ENCODE measurements at places on chromosomes 6 and 20.

DNA sequence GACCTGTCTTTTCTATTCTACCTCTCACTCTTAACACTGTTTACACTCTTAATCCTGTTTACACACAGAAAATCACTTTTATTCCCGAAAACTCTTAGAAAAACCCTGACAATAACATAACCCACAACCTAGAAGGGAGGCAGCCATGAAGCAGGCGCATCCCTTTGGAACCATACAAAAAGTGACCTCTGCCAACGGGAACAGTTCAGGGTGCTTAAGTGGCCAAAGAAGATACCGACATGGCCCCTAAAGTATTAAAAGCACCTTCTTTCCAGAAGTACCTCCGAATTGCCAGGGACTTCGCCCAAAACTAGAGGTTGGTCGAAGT, 490 bp downstream of the MMUT start:
- DNase-seq = peak; percentile 17

DNA sequence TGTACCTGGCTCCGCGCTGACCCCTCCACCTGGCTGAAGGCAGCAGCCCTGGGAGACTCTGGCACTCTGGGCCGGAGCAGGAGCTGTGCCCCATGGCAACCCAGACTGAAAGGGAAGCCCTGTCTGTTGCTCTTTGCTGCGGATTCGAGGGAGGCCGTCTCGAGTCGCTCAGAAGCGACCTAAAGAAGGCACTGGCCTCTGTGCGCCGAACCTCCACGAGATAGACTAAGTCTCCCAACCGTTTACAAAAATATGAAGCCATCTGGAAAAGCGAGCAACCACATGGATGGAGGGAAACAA, 10.5 kb upstream of the TBX18 start:
- DNase-seq = no peak

DNA sequence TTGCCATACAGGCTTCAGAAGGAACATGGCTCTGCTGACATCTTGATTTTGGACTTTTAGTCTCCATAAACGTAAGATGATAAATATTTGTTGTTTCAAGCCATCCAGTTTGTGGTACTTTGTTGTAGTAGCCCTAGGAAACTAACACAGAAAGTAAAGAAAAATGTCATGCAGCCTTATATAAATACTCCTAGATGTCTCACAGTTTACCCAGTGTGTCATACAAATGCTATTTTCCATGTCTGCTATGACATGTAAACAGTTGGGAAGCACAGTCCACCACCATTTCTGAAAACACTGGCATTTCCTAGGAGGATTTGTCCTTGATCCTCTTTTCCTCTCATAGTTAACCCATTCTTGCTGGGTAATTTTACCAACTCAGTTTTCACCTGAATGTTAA, 30.6 kb upstream of the ME1 start:
- no peak for DNase-seq

DNA sequence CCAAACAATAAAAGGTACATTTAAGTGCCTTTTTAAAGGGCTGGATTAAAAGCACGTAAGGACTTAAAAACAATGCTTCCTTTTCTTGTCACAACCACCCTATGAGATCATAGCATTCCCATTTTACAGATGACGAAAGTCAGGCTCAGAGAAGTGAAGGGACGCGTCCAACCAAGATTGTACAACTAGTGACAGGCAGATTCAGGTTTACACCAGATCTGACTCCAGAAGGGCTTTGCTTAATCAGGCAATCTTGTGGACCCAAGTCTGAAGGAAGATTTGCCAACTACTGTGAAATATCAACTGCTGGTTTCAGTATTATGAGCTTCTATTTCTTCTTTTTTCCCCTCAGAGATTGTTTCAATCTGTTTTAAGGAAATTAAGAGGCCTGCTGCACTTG, 877 bp downstream of the ENPP4 start:
- no peak for DNase-seq

- no peak for DNase-seq
These were observed 110.2 kb upstream of the FOXQ1 start for GRCh38 chr6:1201547-1202200.

DNA sequence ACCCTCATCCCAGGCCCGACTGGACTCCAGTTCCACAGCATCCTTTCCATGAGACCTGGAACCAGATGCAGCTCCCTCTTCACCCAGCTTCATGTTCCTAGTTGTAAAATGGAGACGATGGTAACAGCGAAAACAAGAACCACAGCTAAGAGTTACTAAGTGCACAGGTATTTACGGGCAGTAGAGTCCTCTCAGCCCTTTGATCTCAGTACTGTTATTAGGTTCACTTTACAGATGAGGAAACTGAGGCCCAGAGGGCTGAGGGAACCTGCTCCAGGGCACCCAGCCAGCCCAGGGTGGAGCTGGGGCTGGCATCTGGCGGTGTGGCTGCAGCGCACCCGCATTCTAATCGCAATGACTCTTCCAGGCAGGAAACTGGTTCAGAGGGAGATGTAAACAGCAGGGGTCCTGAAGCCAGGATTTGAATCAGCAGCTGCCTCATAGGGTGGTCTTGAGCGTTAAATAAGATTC, 858 bp downstream of the BCAS1 start:
- no peak for DNase-seq

GRCh38 chr6:124008000-124008987, 204.6 kb downstream of the NKAIN2 start:
- no peak for DNase-seq

DNA sequence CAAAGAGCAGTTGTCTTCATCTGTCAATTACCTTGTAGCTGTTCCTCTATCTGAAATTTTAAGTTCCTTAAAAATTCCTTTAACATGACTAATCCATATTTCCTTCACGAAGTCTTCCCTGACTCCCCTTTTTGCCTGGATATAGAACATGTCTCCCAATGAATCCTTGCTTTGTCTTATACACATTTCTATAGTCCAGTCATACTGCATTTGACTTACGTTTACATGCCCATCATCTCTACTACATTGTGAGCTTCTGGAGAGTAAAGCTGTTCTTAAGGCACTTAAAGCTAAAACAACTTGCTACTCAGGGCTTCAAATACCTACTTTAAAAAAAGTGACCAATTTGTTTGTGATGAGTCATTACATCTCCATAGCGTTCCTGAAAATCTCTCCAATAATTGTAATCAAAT, 4.9 kb downstream of the REV3L start:
- DNase-seq = no peak

- DNase-seq = no peak
These were observed 60.0 kb downstream of the FYN start for GRCh38 chr6:111813237-111813636.

DNA sequence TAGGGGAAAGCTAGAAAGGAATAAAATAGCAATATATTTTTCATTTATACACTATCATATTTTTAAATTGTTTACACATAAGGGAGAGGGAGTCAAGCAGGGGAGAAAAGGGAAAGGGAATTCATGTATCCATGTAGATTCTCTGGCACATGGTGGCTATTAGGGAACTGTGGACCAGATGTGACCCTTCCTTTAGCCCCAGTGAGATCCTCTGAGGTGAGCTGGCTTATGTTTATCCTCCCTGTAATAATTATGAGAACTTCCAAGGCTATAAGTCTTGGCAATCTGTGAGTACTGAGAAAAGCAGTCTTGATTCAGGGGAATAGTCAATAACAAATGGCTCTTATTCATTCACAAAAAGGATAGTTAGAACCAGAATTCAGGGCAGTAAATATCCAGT, 42.6 kb downstream of the TSBP1 start:
- DNase-seq = no peak

GRCh38 chr6:71181565-71181964, 107.0 kb upstream of the OGFRL1 start:
- no peak for DNase-seq

GRCh38 chr6:33391922-33392594, 435 bp downstream of the KIFC1 start:
- no peak for DNase-seq

DNA sequence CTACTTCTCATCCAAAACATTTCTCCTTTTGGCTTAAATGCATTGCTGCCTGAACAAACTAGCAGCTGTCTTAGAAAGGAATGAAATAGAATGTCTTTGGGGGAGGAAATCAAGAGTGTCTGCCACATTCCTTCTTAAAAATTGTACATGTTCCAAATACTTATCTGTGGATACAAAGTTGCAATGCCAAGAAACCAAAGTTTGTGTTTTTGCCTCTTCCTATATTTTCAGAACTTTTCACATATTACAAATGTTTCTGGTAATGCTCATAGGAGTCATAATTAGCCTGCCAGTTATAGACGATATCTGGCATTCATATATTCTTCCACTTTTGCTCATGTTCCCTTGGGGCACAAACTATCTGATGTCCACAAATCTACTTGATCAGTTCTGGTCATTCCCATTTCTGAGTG, 165.5 kb upstream of the BMP5 start:
- no peak for DNase-seq

DNA sequence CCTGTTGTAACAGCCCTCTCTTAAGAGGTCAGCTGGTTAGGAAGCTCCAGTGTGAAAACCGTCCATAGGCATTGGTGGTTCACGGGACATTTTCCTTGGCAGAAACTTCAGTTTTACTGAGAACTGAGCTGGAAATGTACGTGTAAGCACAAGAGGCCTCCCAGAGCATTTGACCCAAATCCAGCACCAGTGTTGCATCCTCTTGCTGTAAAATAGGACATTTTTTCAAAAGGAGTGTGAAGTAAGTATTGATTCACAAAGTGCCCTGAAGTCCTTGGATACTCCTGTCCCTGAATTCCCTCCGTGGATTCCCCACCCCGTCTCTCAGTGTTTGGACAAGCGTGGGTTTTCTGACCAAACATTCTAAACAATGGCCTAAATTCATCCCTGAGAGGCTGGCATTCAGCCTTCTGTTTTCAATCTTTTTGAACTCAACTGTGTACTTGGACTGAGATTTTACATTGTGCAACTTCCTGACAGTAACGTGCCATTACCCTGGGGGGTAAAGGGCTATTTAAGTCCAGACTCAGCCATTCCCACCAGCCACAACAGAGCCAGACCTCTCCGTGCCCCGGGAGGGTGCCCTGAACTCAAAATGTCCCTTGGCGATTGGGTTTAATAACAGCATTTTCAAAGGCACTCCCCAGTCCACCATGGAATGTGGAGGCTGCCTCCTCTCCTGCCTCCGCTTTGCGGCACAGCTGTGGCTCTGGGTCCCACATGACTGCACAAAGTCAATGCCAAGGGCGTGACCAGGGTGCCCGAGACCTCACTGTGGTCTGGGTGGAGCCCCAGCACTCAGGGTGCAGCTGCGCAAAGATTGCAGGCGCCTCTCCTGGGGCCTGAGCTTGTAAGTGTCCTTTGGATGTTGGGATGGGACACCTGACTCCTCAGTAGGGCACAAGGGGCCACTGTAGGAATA, 92.7 kb upstream of the AFDN start:
- DNase-seq = no peak

DNA sequence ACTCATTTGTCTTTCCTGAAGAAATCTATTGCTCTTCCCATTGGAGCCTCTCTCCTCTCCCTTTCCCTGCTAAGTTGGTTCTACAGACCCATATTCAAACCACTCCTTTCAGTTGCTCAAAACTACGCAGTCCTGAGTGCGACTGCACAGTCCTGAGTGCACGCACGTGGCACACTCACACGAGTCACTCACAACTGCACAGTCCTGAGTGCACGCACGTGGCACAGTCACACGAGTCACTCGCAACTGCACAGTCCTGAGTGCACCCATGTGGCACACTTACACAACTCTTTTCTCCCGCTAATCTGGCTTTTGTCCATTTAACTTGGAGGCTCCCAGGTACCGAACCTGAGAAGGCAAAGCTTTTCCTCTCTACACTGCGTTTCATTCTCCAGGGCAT, 159.7 kb downstream of the RNASET2 start:
- no peak for DNase-seq

GRCh38 chr6:4979426-4979825, 24.4 kb downstream of the RPP40 start:
- no peak for DNase-seq

- DNase-seq = no peak
These were observed 24.6 kb downstream of the MYLK4 start for GRCh38 chr6:2725999-2726567.

DNA sequence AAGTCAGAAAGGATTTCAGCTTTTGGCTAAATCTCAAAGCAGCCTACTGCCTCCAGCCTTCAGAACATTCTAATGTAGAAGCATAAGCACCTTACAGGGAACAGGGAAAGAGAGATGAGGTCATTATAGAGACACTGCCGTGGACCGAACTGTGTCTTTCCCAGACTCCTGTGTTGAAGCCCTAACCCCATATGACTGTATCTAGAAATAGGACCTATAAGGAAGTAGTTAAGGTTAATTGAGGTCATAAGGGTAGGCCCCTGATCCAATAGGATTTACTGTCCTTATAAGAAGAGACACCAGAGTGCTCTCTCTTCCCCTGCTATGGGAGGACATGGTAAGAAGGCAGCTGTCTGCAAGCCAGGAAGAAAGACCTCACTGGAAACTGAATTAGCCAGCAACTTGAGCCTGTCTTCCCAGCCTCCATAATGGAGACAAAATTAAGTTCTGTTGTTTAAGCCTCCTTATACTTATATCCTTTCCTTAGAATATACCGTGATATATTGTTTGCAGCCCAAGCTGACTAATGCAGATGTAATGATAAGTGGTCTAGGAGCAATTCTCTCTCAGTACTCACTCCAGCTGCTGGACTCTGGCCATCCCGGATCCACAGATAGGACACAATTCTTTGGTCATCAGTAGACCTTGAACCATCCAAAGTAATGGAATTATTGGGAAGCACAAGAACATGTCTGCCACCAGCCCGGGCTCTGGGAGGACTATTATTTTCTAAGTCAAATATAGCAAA, 71.4 kb downstream of the ALDH5A1 start:
- DNase-seq = no peak

- DNase-seq = no peak
These were observed 78.3 kb downstream of the FOXO3 start for GRCh38 chr6:108638993-108639392.

DNA sequence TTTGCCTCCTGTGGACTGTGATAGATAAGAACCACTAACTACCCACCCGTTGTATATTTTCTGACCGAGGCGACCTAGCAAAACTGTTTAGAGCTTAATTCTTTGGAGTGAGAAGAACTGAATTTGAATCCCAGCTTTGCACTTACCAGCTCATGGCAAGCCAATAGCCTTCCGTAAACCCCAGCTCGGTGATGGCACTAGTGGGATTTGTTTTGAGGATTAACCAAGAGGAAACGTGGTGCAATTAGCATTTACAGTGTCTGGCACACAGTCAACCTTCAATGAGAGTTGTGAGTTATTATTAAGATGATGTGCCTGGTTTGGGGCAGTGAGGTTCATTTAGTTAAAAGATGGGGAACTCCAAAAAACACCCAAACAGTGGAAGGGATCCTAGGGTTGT, 12.3 kb upstream of the DSP start:
- DNase-seq = no peak

GRCh38 chr6:43836507-43837240, 66.7 kb downstream of the VEGFA start:
- DNase-seq = no peak

- no peak for DNase-seq
These were observed 4.2 kb downstream of the BEND6 start for GRCh38 chr6:56959094-56959493.

DNA sequence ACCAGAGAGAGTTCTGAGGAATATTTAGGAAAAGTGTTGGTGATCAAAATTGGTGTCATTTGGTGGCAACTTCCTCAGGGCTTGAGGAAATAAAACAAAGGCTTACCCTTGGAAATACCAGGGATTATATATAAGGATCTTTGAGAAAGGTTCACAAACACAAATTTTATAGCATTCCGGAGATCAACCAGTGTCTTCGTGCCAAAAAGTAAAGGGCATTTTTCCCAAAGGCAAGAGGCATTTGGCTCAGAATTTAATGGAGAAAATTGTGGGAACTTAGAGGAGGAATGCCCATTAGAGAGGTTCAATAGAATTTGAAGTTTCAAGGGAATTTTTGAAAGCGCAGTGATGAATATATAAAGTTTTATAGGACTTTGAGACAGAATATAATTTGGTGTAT, 179.5 kb downstream of the FUT9 start:
- DNase-seq = no peak
